ENCODE measurements at places on chromosomes 16 and 17.
A peak's percentile ranks its signal among the peaks of the same experiment; 100 is the strongest.

GRCh38 chr17:7361906-7362305, 7.0 kb downstream of the TMEM95 start:
- no peak for DNase-seq

GRCh38 chr17:17435323-17435722, 41.5 kb upstream of the MED9 start:
- DNase-seq: peak; percentile 51

- DNase-seq: no peak
These were observed 11.4 kb upstream of the OGFOD3 start for GRCh38 chr17:82429824-82430223.

DNA sequence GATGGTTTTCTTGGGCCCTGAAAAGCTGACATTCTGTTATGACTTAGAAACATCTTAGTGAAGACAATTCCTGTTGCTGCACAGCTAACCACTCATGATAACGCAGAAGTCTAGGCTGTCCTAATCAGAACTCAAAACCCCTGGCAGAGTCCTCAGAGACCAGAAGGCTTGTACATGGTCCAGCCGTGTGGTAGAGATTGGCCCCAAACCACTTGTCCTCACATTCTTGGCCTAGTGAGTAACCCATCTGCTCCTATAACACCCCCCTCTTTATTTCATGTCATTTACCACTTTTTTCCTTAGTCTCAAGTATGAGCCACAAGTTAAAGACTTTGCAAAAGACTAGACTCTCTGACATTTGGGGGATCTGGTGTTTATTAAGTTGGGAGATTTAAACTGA, 116.5 kb upstream of the ADAMTS18 start:
- no peak for DNase-seq

DNA sequence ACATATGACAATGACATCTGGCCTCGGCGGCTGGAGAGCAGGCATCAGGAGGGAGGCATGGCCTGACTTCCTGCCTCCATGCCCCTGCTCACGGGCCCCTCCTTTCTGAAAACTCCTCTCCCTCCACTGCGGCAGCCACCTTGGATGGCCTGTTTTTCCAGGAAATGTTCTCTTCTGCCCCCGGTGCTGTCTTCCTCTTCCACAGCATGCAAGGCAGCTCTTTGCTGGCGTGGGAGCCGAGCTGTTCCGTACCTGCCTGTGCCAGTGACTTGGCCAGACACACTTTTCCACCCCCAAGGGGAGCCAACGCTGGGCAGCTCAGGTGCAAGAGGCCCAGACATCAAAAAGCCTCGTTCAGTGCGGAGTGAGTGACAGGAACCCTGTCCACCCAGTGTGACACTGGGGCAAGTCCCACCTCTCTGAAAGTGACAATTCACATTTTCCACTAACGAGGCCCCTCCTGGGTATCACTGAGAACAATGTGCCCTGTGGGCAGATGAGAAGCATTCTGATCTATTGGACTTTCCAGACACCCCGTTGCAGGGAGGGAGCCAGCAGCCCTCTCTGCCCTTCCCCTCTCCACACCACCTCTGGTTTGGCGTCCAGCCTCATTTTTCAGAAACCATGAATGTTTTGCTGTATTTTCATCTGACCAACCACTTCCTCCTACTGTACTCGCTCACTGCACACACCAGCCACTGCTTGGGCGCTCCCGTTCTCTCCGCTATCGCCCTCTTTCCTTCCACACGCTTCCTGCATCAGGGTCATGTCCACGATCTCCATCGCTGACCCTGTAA, 31.2 kb downstream of the NSMCE1 start:
- no peak for DNase-seq

DNA sequence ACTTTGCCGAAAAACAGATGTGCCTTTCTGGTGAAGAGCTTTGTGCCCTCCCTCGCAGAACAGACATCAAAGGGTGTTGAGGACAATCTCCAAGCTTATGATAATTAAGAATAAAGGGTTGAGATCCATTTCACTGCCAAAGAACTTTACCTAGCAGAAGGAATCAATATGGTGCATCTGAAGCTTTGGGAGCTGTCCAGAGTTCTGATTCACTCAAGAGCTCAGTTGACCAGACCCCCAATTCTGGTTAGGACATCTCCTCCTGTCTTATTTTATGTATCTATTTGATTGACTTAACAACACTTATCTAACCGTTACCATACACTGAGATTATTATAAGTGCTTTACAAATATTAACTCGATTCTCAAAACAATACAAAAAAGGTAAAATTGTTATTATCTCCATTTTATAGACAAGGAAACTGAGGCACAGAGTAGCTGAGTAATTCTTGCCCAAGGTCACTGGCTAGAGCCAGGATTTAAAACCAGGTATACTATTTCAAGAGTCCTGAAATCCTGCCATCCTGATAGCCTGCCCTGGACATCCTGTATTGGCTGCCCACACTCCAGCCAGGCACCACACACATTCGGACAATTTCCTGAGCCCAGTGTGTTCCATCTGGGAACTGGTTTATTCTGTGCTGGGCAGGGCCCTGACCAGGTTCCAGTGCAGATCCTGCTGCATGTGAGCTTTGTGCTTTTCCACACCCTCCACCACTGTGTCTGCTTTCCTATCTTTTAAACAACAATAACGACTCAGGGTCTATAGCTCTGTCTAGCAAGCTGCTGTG, 29.8 kb downstream of the PITPNM3 start:
- peak; percentile 27 for DNase-seq

DNA sequence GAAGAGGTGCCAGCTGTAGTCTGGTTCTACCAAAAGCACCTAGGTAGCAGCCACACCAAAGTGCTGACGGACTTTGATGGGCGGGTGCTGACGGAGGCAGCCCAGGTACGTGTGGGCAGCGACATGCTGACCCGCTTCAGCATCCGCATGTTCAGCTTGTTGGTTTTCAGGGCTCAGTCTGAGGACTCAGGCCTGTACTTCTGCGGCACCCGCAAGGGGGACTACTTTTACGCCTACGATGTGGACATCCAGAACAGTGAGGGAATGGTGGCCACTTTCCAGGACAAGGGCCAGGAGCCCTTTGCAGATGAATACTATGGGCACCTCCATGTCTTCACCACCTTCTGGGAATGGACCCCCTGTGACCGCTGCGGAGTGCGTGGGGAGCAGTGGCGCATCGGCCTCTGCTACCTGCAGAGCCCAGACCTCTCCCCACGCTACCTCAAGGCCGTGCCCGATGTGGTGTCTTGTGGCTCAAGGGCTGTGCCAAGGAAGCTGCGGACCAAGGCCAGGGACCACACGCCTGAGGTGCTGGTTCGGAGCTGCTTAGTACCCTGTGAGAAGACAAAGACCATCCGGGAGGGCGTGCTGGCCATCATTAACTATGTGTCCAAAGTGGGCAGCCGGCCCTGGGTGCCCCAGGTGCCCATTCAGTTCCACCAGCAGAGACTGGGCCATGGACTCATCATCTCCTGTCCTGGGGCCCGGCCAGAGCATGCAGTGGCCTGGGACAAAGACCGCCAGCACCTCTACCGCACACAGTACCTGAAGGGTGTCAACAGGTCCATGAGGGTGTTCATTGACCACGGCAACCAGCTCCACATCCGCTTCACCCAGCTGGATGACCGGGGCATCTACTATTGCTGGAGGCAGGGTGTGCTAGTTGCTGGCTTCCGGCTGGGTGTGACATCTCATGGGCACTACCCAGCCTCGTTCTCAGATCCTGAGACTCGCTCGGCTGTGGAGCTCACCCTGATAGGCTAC, 5.0 kb upstream of the EFTUD2 start:
- DNase-seq: no peak

GRCh38 chr16:11716336-11716735, 26.3 kb downstream of the TXNDC11 start:
- no peak for DNase-seq

DNA sequence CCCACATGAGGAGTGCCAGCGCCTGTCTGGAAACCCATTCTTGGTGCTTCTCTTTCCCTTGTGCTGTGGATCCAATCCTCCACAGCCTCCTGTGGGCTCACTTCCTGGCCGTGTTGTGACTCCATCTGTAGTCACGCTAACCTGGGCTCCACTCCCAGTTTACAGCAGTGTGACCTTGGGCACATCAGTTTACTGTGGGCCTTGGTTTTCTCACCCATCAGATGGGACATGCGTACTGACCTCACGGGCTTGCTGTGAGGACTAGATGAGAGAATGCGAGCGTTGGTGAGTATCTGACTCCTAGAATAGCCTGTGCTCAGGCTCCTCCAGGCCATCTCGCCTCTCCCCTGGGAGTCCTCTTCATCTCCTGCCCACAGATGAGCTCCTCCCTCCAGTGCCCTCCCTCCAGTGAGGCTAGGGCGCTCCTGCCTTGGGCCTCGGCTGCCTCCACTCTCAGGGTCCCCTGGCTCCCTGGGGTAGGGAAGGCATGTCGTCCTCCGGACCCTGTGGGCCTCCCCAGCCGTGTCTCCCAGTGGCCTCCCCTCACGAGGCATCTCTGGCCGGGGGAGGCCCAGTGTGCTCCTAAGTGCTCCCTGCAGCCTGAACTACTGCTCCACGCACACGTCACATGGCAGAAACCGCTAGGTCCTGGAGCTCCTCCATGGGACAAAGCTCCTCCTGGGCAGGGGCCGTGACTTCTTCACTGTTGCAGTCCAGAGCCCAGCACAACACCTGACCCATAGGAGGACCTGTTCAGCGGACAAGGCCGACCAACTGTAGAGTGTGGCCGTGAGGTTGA, 5.2 kb upstream of the FOXJ1 start:
- no peak for DNase-seq

GRCh38 chr17:49746791-49747490, 17.0 kb downstream of the FAM117A start:
- no peak for DNase-seq

GRCh38 chr16:50530277-50531236, 17.6 kb upstream of the NKD1 start:
- DNase-seq: no peak

DNA sequence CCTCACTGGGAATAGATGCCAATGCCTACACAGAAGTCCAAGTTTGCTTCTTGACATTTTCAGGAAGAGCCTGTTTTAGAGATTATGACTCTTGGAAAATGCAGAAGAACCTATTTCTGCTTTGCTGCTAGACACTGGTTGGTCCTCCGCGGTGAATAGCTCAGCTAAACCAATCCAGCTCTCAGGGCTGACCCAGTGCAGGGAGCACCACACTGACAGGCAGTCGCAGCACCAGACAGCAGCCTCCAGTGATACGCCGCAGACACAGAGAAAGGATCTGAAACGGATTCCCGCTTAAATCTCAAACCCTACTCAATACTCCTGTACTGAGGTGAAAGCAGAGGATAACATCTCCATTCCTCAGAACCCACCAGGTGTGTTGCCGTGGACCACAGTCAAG, 183.4 kb downstream of the ENGASE start:
- no peak for DNase-seq

- no peak for DNase-seq
These were observed 2.0 kb downstream of the C16orf87 start for GRCh38 chr16:46828943-46829342.

GRCh38 chr16:12315330-12316136, 339.0 kb downstream of the SNX29 start:
- DNase-seq: no peak

- no peak for DNase-seq
These were observed 2.4 kb upstream of the CDH16 start for GRCh38 chr16:66920924-66921680.

DNA sequence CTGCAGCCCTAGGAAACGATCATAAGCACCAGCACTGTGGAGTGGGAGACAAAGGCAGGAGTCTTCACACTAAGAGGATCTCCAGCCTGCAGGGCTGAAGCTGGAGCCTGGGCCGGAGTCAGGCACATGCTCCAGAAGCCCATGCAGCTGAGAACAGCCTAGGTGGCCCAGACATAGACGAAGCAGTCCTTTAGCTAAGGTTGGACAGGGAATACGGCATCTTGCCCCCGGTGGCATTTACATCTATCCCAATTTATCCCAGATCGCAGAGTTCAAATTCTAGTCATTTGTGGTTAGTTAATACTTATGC, 13.9 kb downstream of the TSPOAP1 start:
- no peak for DNase-seq

DNA sequence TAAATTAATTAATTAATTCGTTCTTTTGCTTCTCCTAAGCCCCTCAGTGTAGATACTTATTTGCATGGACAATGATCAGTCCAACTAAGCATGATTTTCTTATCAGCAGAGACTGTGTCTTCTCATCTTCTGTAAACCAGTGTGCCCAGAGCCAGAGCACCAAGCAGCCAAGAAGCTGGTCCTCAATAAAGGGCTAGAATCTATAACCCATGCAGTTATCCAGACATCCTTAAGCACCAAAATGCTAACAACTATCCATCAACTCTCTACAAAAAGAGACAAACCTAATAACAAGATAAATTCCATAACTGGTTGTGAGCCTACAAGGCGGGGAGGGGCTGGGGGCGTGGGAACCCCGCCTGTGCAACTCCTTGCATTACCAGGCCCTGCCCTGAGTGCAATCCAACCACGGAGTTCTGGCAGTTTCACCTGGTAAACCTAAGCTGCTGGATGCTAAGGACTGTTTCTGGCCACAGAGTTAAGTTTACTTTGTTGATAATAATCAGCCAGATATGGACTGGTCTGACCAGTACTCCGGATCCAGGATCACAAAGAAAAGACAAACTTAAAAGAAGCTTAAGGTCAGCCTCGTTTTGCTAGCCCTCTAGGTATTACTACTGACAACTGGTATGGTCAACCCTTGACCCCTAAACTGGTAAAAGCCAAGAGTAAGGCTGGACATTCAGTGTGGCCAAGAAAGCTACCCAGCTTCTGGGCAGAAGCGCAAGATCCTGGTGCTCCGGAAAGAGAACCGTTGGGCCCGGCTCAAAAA, 51.5 kb downstream of the ZFHX3 start:
- DNase-seq: no peak

GRCh38 chr17:77869041-77869599, 89.4 kb upstream of the TNRC6C start:
- DNase-seq: no peak

DNA sequence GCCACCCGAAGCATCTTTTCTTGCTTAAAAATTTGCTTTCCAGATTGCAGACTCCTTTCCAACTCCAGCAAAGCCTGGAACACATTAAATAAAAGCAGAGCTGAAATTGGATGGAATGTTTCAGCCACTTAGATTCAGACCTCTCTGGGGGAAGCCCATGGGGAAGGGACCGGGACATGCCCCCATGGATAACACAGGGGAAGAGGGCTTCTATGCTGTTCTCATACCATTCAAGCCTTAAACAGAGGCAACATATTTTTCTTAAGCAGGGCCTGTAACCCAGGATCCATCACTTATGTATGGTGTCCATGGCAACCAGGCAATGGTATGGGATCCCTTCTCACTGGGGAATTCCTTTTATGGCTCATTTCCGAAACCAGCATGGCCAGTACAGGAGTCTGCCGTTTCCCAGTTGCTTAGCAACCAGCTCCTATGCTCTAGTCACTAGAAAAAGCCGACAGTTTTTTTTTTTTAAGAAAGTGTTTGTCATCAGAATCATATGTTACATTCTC, 62.0 kb upstream of the MARCHF10 start:
- DNase-seq: peak; percentile 40

- no peak for DNase-seq
These were observed 9.6 kb upstream of the DLX4 start for GRCh38 chr17:49959183-49959935.

GRCh38 chr17:79733692-79734070, 2.9 kb downstream of the ENPP7 start:
- no peak for DNase-seq

GRCh38 chr16:79644971-79645667, 44.6 kb upstream of the MAF start:
- no peak for DNase-seq

GRCh38 chr16:22815863-22816262, 1.9 kb downstream of the HS3ST2 start:
- DNase-seq: no peak
